SK-N-SH treated with all-trans-retinoic acid at 6 μM for 48 hours (cell line): ENCODE measurements at places on chromosomes 5 and 9.

GRCh38 chr9:83978992-83979811, 813 bp downstream of the HNRNPK start:
- ATAC-seq: peak; percentile 66

DNA sequence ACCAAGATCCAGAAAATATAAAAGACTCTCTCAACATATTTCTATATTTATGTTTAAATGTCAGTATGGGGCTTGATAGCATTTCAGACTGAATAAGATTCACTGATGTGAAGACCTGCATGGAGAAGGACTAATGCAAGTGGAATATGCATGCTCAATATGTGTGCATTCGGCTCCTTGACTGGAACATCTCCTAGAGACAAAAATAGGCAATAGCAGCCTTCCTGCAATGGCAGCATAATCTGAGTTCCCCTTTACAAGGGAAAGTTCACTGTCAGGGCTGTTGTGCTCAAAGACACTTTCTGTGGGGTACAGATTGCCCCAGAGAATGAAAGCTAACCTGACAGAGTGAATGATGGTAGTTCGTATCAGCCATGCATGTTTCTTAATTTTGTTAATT, 42.4 kb downstream of the STARD4 start:
- peak; percentile 67 for ATAC-seq

GRCh38 chr5:39631958-39632357, 207.2 kb upstream of the DAB2 start:
- no peak for ATAC-seq

GRCh38 chr9:93107825-93108161, 11.8 kb downstream of the CARD19 start:
- ATAC-seq: no peak

DNA sequence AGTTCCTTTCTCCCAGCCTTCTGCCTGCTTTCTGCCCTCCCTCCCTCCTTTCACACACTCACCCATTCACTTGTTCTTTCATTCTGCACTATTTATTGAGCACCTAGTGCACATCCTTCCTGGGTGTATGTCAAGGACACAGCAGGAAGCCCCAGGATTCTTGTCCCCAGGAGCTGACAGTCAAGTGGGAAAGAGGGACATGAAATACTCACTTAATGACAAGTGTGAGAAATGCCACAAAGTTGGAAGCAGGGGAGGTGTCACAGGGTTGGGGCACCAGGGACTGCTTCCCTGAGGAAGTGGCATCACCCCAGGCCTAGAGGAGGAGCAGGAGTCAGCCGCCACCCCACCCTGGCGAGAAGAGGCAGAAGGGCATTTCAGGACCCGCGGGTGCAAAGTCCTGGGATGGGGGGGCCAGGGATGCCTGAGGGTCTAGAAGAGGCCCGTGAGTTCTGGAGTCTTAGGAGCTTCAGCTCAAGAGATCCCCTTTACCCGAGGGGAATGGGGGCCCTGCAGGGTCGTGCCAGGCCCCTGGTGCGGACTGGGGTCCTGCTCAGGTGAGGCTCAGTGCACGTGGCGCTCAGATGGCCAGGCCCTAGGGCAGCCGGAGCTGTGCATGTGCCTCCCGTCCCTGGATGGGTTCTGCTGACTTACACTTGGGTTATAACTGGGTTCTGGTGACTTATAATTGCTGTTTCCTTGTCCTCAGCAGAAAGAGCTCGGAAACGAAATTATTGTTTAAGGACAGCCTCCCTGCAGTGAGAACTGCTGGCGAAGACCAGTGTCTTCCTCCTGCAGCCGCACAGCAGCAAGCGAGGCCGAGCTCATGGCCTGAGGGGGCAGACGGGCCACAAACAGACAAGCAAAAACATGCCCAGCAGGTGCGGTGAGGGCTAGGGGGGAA, 16.9 kb upstream of the LAMC3 start:
- no peak for ATAC-seq

DNA sequence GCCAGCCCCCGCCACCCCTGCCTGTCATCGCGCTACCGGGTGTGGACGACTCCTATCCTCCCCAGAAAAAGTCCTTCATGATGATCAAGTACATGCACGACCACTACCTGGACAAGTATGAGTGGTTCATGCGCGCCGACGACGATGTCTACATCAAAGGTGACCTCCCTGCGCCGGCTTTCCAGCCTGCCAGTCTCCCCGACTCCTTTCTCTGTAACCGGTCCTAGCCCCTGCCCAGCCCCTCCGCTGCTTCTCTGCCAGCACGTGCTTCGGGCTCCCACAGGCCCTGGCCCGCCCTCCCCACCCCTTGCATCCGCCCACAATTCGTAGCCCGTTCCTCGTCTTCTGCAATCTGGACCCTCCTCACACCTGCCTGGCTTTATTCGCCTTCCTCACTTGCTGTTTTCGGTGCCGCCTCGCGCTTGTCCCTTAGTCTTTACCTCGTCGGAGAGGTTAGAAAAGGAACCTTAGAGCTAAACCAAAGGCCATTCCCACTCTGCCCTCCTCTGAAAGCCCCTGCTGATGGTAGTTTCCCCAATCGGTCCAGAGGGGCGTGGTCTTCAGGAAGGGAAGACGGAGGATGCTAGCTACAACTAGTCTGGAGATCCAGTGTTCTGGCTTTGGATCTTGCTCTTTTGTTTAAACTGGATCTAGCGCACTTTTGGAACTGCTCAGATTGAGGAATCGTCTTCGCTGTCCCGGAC, 1.4 kb downstream of the CHSY3 start:
- no peak for ATAC-seq

GRCh38 chr5:107472620-107473064, 198.1 kb downstream of the EFNA5 start:
- ATAC-seq: no peak

DNA sequence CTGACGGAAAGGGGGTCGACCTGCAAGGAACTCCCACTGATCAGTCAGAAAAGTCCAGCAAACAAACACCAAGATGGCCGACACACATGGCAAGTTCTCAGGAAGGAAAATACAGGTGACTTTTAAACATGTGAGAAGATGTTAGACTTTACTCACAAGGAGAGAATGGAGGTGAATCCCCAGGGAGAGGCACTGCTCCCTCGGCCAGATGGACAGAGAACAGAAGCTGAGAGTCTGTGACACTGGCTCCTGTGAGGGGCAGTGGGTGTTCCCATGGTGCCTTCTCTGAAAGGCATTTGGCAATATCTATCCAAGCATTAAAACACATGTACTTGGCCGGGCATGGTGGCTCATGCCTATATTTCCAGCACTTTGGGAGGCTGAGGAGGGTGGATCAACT, 22.8 kb downstream of the COL5A1 start:
- no peak for ATAC-seq

DNA sequence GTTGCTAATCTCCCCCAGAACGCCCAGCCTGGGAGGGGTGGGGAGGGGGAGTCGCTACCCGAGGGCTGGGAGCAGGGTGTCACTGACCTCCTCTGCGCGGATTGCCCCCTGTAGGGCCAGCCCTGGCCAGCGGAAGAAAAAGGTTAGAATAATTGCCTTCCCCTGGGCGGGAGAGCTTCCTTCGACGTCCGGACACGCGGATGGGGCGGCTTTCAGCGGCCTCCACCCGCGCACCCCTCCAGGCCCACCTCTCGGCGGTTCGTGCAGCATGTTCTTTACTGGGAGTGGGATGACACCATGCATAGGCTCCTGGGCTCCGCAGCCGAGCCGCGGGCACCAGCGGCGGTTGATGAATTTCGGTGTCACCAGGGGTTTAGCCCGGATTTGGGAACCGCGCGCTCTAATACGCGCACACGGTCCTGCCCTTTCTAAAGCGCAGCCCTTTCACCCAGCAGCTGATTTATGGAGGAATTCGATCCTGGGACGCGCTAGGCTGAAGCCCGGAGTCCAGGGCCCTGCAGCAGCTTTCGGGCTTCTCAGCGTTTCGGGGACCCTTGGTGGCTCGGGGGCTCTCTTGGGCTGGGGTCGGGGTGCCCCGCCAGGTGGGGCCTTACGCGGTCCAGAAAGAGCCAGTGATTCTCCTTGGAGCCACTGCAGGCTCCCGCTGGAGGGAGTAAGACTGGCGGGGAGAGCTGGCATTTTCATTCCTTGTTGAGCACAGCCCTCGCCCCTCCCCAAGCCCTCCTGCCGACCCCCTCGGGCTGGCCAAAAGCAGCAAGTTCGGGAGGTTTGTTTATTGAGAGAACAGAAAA, 10.1 kb downstream of the LMX1B start:
- ATAC-seq: peak; percentile 10; the same call in 1 of the 3 replicates

GRCh38 chr9:113687680-113688371, 188.3 kb upstream of the ZNF618 start:
- ATAC-seq: peak; percentile 39; the same call in 2 of the 3 replicates

GRCh38 chr5:139650689-139651042, 2.5 kb downstream of the CXXC5 start:
- no peak for ATAC-seq

GRCh38 chr9:134263596-134263995, 62.7 kb upstream of the RXRA start:
- ATAC-seq: no peak

DNA sequence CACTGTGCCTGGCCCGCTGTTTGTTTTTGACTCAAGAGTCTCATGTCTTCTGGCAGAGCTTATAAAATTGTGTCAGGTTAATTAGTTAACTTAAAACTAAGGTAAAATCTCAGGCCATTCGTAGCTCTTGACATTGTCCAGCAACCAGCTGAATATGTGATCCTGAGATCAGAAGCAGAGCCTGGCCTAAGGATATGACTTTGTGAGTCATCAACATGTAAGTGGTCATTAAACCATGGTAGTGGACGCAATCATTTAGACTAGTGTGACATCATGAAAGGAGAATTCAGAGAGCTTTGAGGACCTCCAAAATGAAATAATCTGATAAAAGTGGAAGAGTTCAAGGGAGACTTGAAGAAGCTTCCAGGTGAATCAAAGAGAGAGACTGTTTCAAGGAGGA, 23.3 kb downstream of the SPZ1 start:
- no peak for ATAC-seq

DNA sequence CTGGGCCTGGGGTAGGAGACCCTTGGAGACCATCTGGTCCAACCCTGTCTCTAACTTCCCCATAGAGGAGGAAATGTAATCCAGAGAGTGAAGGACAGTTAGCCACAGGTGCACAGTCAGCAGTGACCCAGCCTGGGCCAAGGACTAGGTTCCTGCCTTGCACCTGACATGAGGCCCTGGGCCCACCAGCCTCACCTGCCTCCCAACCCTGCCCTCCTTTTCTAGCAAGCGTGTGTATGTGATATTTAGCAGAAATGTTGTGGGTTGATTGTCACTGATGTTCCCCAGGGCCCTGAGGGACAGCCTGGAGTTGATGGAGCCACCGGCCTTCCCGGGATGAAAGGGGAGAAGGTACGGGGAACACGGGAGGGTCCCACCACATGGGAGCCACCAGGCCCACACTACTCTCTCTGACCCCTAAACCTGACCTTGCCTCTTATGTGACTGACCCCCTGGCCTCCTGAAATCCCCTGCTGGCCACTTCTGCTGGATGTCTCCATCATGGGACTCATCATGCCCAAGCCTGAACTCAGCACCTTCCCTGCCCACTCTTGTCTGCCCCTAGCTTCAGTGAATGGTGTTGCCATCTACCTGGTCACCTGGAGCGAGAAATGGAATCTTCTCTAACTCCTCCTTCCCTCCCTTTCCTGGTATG, 79.2 kb upstream of the TGFBR1 start:
- ATAC-seq: no peak

GRCh38 chr9:116318468-116319374, 165.1 kb downstream of the PAPPA start:
- ATAC-seq: no peak

- ATAC-seq: peak; percentile 67; the same call in 2 of the 3 replicates
These were observed 51.4 kb downstream of the SMARCA2 start for GRCh38 chr9:2066312-2067273.

DNA sequence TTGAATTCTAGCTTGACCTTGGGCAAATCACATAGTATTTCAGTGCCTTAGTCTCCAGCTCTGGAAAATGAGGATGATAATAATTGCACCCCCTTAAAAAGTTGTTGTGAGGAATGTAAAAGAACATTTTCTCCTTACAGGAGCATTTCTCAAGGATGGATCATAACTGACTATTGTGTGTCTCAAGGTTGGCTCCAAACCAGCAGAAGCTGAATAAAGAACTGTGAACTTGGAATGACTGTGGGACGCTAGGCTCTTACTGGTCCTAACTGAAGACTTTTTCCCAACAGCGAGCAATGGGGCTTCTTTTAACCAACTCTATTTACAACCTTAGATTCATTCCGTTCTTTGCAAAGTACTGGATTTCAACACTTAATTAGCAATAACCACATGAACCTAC, 26.2 kb upstream of the GLRX start:
- no peak for ATAC-seq

- peak; percentile 57 for ATAC-seq
These were observed 44.7 kb upstream of the ZNF608 start for GRCh38 chr5:124790895-124791732.

DNA sequence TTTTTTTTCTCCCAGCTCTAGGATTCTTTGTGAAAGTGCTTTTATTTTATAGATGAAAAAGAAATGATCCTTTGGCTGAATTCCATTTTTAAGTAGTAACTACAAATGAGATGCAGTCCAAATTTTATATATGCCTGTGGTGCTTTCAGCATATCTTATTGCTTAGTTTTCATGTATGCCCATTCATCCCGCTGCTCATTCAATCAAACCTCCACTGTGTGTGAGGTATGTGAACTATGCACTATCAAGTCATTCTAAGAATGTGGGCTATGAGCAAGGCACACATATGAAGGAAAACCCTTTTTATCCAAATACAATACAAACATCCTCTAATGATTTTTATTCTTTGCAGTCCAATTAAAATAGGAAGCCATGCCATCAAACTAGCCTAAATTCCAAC, 1069.1 kb upstream of the DMAC1 start:
- ATAC-seq: no peak

DNA sequence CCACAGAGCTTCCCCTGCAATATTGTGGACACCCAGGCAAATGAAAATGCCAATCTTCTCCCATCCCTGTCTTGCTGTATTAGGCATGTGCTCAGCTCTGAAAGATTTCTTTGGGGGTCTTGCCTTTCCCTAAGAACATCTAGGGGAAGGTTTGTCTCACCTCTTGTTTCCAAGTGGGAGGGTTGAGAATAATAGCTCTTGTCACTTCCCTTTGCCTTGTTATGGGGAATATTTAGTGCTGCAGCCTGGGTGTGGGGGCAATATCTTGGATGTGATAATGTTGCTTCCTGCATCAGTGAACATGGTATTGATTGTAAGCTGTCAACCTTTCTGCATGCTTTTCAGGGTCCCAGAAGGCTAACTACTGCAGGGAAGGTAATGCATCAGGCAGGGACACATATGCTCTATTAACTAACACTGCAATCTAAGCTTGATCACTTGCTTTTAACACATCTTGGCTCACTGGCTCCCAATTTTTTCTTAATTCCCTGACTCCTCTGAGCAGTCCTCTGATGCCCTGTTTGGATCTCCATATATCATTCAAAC, 66.1 kb upstream of the GPR151 start:
- no peak for ATAC-seq

- ATAC-seq: no peak
These were observed 364.6 kb downstream of the DMRT2 start for GRCh38 chr9:1414711-1415131.

GRCh38 chr5:167207081-167207480, 1084.4 kb upstream of the WWC1 start:
- ATAC-seq: no peak
